RCC 7860 (cell line): ENCODE measurements at places on chromosomes 1 and 21.

DNA sequence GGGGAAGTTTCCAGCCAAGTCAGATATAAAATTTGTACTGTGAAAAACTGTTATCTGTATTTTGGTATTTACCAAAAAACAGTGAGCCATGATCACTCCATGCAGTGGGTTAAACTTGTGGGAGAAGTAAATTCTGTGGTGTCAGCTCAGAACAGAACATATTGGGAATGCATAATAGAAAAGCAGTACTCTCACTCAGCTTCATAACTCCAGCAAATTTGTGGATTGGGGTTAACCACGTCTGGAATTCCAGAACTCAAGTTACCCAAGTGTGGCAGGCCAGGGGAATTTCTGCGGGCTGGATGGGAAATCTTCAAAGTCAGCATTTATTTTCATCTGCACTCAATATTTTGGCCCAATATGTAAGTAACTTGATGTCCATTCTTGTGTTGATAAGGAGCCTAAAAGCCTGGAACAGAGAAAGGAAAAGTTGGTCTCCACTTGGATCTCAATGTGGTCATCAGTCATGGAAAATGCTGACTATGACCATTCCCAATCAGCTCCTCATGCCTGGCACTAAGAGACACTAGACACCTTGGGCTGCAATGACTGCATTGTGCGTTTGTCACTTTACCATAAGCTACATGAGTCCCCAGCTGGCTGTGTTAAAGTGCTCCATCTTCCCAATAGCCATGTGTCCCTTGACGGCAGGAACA lies 39.1 kb upstream of the ENAH start:
- DNase-seq = peak; percentile 95

GRCh38 chr1:203178083-203178482 lies 2.5 kb upstream of the MYBPH start:
- DNase-seq = peak; percentile 68

DNA sequence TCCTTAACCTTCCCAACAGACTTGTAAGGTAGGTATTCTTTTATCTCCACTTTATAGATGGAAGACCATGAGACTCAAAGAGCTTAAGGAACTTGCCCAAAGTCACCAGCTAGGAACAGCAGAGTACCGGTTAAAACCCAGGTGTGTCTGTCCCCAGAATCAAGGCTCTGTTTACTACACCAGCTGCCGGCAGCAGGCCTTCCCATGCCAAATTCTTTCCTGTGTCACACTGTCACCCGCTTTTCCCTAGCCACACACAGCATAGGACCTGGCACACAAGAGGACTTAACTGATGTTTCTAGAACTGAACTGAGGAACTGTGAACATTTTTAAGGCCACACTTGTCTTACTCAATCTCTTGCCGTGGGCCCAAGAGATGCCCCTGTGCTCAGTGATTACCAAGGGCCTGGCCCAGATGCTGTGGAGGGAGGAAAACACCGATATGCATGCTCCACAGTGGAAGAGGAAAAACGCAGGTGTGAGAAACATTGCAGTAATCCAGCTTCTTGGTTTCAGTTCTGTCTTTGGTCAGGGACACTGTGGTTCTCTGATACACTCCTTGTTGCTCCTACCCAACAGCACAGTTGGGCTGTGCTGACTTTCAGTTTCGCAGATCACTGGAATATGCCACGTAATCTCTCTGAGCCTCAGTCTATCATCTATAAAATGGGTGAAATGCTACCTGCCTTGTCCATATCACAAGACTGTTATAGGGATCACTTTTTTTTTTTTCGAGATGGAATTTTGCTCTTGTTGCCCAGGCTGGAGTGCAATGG lies 13.9 kb upstream of the LY9 start:
- DNase-seq = no peak

GRCh38 chr1:57839067-57839466 lies 415.2 kb upstream of the DAB1 start:
- no peak for DNase-seq

- DNase-seq = no peak
These were observed 4.5 kb downstream of the WNT2B start for GRCh38 chr1:112513112-112513870.

DNA sequence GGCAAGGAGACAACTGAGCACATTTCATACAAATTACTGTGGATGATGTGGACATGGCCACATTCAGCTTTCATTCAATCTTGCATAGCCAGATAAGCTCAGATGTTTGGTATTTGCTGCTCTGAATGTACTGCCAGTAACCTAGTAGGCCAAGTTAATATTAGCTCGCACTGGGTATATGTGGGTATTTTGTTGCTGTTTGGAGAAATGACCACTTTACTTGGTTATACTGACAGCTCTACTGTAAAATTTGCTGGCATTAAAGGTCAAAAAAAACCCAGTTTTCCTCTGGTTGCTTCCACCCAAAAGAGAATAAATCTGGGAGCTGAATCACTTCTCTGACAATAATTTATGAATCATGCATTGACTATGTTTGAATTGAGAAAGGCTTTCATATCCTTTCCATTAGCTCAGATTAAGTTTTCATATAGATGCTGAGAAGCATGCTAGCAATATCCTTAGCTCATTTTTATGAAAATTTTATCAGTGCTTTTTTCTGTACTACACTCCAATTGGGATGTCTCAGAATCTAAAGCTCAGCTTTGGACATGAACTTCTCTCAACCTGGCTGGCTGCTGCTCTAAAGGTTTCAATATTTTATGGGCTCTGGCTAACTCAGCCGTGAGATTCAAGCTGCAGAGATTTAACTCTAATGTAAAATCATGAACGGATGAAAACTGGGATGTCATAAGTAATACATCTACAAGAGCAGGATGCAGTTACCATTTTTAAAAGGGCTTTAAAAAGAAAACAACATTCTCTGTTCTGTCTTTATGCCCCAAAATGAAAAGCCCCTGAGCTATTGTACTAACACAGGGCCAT lies 330.0 kb downstream of the BARHL2 start:
- peak; percentile 27 for DNase-seq

DNA sequence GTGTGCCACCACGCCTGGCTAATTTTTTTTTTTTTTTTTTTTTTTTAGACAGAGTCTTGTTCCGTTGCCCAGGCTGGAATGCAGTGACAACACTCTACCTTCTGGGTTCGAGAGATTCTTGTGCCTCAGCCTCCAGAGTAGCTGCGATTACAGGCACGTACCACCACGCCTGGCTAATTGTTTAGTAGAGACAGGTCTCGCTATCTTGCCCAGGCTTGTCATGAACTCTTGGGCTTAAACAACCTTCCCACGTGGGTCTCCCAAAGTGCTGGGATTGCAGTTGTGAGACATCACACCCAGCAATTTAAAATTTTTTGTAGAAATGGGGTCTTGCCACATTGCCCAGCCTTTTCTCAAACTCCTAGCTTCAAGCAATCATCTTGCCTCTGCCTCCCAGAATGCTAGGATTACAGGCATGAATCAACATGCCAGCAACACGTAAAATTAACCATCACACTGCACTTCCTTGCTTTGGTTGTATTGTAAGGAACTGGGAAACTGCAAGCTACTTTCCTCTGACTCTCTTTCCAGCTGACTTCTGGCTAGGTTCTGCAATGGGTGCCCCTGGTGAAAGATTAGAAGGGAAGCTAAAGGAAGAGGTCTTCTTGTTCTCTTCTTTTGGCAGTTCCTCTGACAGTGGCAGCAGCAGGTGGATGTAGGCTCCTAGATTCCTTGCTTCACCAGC lies 13.9 kb upstream of the IL6R start:
- DNase-seq = no peak

GRCh38 chr1:239606850-239607400 lies 220.6 kb downstream of the CHRM3 start:
- no peak for DNase-seq

GRCh38 chr21:37257511-37257966 lies 9.6 kb downstream of the VPS26C start:
- DNase-seq = no peak

- DNase-seq = no peak
These were observed 5.6 kb upstream of the SAMSN1 start for GRCh38 chr21:14551741-14552140.

GRCh38 chr21:42026082-42026435 lies 15.9 kb upstream of the ZBTB21 start:
- DNase-seq = no peak

DNA sequence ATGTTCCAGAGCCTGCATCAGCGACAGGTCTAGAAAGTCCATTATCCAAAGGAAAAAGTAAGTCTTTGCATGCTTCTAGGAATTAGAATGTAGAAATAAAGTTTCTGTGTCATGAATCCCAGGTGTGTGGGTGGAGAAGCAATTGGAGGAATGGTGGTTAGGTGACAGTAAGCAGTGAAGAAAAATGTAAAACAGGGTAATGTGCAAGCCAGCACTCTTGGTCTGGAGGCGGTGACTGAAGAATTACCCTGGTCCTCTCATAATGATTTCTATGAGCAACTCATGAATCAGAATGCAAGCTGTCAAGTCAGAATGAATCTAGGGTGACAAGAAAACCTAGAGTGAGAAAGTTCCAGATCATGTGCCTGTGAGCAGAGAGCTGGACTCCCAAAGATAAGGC lies 33.6 kb downstream of the PLPPR4 start:
- DNase-seq = no peak

- DNase-seq = peak; percentile 51
These were observed 24.6 kb upstream of the PLA2G2C start for GRCh38 chr1:20210736-20211460.

DNA sequence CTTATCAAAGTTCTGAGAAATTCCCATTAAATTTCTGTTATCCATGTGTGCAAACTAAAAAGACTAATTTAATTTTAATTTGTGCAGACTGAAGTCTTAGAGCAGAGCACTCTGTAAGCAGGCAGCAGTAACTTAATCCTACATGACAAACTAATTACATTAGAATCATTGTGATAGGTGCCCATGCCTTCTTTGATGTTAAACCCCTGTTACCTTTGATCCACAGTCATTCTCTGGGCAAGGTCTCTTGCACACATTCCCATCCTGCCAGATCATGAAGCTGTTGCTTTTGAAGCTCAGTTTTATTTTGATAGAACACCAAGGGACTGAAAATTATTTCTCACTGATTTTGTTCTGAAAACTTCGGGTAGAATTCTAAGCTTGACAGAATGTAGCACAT lies 77.2 kb downstream of the BCAR3 start:
- DNase-seq = no peak

DNA sequence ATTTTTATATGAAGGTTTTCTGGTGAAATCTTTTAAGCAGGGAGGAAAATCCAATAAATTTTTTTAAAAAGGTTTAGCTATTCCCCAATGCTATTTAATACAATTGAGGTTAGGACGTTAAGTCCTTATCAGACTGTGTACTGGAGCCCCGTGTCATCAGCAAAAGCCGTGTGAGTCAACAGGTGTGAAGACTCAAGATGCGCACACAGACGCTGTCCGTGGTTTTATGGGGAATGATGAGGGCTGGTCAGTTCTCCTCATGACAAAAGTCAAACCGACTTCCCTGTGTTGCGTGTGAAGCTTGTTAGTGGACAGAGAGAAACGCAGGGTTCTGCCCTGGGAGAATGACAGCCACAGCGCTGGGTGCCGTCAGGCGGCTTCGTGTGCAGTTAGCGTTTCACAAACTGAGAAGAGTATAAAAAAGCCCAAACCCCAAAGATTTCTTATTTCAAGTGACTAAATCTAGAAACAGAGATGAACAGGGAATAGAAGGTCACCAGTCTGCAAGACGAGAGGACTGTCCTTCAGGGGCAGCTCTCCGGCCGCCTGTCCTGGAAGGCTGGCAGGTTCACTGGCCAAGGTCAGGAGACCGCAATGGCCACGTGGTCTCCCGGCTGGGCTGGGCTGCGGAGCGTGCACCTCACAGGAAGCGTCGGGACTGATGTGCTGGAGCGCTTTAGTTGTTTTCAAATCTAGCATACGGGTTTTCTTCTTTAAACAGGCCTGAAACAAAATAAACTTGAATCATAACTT lies 22.4 kb downstream of the PTTG1IP start:
- DNase-seq = no peak

- DNase-seq = peak; percentile 40
These were observed 532.7 kb upstream of the OLFM3 start for GRCh38 chr1:102529446-102529845.

- no peak for DNase-seq
These were observed 27.6 kb upstream of the SARS1 start for GRCh38 chr1:109185990-109186732.

GRCh38 chr1:233816348-233816747 lies 88.1 kb upstream of the SLC35F3 start:
- DNase-seq = no peak

- peak; percentile 26 for DNase-seq
These were observed 121.9 kb upstream of the IVNS1ABP start for GRCh38 chr1:185438936-185439335.
